ENCODE measurements at places on chromosomes 6 and 20. TPM values are rescaled to one million over a fixed set of nuclear protein-coding genes. Genes with fewer than 3 reads are reported as not detected.

The ARID1B gene
- total RNA-seq, result 15.7 TPM

The CCN6 gene
- total RNA-seq, result not detected

The TMEM217 gene
- total RNA-seq, result 0.40 TPM

The MTCH1 gene
- 292 TPM for total RNA-seq

The SLC2A10 gene
- 3.8 TPM for total RNA-seq

GRCh38 chr6:154249499-154250298 lies 106.9 kb downstream of the IPCEF1 start:
- DNase-seq, result no peak

- no peak for DNase-seq
Measured at GRCh38 chr6:106801256-106801655, 171.9 kb downstream of the QRSL1 start.

DNA sequence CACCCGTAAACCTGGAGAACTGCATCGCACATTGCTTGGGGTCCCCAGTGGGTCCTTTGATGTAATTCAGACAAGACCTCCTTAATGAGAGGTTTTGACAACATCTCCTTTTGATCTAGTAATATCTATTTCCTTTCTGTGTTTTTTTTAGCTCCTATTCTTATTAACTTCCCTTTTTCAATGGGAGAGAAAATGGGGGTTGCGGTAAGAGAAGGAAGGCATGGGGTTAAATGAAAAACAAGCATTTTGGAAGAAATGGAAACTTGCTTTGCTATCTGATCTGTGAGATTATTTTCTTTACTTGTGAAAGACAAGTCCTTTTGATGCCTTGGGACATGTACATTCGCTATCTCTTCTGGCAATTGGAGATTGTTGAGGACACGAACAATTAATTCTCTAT lies 418.6 kb upstream of the MAN1A1 start:
- DNase-seq, result no peak

All from Daoy (cell line).